ENCODE measurements at places on chromosomes 5 and 9. TPM values are rescaled to one million over a fixed set of nuclear protein-coding genes. Genes with fewer than 3 reads are reported as not detected.

GRCh38 chr9:135736272-135736978, 34.4 kb downstream of the KCNT1 start:
- no peak for DNase-seq

DNA sequence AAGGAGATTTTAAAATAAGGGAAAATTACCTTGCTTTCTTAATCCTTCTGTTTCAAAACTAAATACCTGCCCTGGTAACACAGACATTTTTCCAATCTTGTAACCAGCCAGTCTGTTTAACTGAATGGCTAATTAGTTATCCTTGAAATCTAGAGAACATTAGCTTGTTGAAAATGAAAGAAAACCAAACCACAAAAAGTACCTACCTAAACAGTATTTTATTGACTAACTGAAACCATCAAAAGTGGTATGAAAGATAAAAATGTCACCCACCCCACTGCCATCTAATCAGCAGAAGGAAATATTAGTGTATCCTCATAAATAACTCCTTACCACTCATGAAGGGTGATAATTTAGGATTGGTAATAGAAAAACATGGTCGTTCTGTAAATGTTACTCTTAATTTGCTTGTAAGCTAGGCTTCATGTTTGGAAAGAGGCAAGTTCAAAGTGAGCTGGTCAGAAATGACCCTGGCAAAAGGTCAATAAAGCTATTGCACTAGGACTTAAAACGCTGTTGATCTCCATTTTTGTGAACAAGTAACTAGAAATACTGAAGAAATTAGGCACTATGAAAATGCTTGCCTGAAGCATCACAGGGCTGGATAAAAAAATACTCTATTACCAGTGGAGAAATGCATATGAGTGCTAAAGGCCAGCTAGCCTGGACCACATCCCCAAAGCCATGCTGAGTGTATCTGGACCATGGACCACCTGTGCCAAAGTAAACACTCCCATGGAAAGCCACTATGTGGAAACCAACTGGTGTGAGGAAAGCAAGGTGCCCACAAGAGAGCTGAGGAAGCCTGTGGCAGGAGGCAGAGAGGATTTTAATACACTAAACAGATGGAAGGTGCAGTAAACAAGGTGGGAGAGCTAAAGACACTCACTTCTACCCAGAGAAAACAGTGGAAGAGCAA, 8.4 kb downstream of the SEMA5A start:
- DNase-seq: no peak

GRCh38 chr9:73683862-73684591, 532.4 kb downstream of the ANXA1 start:
- peak; percentile 19 for DNase-seq

GRCh38 chr5:34682926-34683623, 26.9 kb downstream of the RAI14 start:
- DNase-seq: peak; percentile 91

GRCh38 chr5:177309351-177310191, 2.1 kb downstream of the MXD3 start:
- DNase-seq: peak; percentile 93

DNA sequence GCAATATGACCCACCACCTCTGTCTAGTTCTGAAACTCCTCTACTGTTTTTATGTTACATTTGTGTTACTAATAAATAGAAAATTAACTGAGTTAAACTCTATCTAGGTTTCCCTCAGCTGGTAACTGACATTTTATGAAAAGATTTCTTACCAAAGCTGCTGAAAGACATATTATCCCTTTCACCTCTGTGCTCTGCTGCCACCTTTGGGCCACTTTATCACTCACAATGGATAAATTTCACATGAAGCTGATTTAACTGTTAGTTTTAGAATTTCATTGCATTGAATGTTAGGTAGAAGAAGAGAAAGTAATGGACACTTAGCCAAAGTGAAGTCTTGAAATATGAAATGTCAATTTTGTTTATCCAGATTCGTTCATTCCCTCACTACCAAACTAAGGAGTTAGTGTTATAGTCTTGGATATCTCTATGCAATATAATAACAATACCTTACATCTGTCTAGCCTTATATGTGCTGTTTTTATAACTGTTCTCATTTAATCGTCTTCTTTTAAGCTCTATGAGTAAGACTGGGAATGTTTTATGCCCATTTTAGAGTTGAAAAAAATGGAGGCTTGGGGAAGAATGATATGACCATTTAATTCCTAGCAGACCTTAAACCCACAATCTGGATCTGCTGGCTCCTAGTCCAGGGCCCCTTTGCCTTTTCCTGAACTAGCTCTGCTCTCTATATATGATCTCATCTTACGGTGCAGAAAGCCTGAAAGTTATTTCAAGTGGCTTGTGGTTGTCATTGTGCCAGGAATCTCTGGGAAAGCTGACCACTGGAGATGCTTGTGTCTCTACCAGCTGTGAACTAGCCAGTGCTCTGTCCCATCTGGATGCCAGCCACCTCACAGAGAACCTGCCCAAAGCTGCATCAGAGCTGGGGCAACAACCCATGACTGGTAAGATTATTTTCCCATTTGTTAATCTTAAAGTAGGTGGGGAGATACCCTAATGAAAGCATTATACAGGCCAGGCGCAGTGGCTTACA, 97.1 kb downstream of the GOLPH3 start:
- peak; percentile 52 for DNase-seq

DNA sequence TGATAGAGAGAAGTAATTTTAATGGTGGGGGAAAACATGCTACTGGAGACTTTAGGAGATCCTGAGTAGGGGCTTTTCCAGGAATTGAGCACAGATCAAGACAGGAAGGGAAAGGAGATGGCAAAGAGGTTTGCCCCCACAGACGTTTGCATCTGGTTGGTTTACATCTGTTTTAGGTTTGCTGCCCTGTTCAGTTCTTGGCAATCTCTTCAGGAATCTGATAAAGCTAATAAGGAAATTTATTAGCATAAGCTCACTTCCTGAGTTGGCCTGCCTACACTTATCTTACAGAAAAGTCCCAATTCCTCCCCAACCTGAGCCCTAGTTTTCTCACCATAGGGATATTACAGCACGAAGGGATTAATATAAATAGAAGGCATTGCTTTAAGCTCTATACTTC, 3.4 kb upstream of the CFAP95 start:
- DNase-seq: no peak

GRCh38 chr9:88233091-88233490, 94.8 kb upstream of the SPATA31C2 start:
- DNase-seq: no peak

GRCh38 chr9:121681404-121681803, 30.0 kb downstream of the DAB2IP start:
- DNase-seq: no peak

ADAMTS13 gene
- 2.3 TPM for total RNA-seq

SLC6A3 gene
- not detected for total RNA-seq

GCNT4 gene
- total RNA-seq: 0.23 TPM

Data from LHCN-M2 (cell line).